Keratinocyte (primary cell): ENCODE measurements at places on chromosomes 11 and 22. TPM values are rescaled to one million over a fixed set of nuclear protein-coding genes. Genes with fewer than 3 reads are reported as not detected.

DNA sequence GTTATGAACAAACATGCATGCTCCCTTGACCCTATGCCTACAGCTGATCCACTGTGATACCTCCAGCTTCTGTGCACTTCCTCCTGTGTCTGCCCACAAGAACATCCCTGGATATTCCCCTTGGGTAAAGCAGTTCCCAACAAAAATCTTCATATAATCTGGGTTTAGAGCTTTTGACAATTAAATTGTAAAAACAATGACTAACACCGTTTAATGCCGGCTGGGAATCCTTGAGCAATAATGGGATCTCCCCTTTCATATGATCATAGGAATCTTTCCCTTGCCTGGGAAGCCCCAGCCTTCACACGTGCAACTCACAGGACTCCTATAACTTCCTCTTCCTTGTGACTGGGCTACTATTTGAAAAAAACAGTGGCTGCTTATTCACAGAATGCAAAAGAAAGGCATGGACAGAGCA is 6.3 kb upstream of the ZC3H12C start:
- no peak for DNase-seq

BBOX1 gene
- 0.58 to 3.6 TPM (median 2.4 TPM) in 3 replicates for polyA plus RNA-seq

GRCh38 chr11:69377029-69377952 is 83.3 kb downstream of the MYEOV start:
- peak; percentile 32 for DNase-seq

GRCh38 chr11:65778431-65778900 is 2.3 kb downstream of the AP5B1 start:
- DNase-seq: no peak

DNA sequence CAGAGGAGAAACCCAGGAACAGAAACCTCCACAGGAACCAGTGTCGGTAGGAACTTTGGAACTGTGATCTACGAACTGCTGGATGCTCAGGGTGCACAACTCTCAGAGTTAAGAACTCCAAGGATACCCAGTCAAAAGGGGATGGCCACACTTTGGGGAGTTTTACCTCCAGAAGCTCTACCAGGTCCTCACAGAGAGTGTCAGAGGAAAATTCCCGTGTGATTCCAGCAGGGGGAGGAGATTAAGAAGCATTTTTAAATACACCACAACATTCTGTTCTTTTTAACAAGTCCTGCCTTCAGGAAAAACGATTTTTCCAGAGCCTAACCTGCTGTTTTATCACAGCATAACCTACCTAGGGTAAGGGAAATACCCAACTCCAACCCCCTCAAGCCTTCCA is 104.0 kb downstream of the SOX6 start:
- no peak for DNase-seq

APOL3 gene
- 0.46 to 1.1 TPM (median 0.92 TPM) in 3 replicates for polyA plus RNA-seq

DNA sequence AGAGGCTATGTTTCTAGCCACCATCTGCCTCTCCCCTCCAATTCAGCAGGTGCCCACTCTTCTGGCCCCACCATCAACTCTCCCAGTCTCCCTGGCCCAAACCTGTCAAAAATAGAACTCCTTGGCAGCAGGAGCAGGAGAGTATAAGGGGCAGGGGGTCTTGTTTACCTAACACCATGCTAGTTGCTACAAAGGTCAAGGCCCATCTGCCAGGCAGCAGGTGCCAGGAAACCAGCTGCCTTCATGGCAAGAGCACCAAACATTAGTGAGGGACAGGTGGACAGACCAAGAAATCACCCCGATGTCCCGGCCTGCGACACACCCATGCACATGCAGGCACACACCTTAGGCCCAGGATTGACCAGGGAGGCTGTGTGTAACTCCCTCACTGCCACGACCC is 387.9 kb downstream of the BUD13 start:
- no peak for DNase-seq

- no peak for DNase-seq
These were observed 125.9 kb upstream of the B3GAT1 start for GRCh38 chr11:134537941-134538340.

- no peak for DNase-seq
These were observed 3.4 kb downstream of the OR10V1 start for GRCh38 chr11:59710136-59710847.

CNGA4 gene
- polyA plus RNA-seq: 0.09 to 0.18 TPM in 2 of 3 replicates, not detected in the other

DNA sequence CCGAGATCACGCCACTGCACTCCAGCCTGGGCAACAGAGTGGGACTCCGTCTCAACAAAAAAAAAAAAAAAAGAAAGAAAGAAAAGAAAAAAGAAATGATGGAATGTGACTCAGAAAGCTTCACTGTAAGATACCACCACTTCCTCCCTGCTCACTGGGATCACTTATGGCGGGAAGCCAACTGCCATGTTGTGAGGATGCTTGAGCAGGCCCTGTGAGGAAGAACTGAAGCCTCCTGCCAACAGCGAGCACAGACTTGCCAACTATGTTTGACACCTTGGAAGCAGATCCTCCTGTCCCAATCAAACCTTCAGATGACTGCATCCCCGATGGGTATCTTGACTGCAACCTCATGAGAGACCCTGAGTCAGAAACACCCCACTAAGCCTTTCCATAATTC is 8.3 kb downstream of the SEC14L6 start:
- peak; percentile 21 for DNase-seq

TRIM51 gene
- polyA plus RNA-seq: not detected in 3 replicates

DNA sequence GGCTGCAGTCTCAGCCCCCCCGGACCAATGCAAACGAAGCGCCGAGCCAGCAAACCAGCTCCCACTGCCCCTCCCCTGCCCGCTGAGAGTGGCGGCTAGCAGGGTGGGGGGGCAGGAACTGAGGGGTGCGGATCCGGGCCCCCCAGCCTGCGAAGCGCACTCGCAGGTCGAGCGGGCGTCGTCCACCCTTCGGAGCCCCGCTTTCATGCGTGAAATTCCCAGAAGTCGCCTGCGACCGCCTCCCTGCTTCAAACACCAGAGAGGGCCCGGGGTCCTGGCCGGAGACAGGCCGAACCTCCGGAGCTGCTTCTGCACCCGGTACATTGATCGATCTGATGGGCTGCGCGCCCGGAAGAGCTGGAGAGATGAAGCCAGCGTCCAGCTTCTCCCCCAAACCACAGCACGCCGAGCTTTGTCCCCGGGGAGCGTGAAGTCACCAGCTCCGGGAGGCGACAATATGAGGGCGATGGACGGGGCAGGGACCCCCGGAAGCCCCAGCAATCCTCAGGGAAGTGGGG is 646 bp upstream of the PATZ1 start:
- no peak for DNase-seq

DNA sequence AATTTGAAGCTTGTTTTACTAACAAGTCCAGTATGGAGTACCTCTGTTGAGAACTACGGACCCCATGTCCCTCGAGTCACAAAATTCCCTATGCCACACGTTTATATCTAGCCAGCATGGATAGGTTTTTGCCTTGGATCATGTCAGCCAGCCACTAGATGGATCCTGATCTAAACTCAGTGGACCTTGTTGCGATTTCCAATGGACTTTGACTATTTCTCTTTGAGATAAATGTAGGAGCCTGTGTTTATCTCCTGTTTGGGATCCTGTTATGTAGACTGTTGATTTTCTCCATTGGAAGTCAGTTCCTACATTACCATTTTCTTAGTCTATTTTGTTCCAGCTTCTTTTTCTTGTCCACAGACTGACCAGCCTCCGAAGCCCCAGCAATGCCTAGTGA is 127.1 kb upstream of the BMAL1 start:
- DNase-seq: no peak

TEX54 gene
- polyA plus RNA-seq: not detected in 3 replicates

MRGPRF gene
- 0.02 to 0.04 TPM in 2 of 3 replicates, not detected in the other for polyA plus RNA-seq

DNA sequence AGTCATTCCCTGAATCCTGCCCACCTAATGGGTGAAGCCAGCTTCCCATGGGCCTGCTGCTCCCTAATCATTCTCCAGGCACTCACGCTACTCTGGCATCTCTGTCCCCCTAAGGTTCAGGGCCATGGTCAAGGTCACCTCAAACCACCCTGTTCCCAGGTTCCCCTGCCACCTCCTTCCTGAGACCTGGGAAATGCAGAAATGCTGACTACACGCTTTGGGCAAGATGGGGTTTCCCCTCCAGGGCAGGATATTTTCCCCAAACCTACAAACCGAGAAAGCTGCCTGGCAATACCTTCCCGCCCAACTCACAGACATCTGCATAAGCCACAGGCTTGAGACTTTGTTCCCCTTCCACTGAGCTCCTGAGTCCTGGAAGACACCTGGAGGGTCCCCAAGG is 97.6 kb downstream of the FEZ1 start:
- no peak for DNase-seq

- no peak for DNase-seq
These were observed 61.8 kb downstream of the CD82 start for GRCh38 chr11:44627165-44627789.

EHBP1L1 gene
- 8.5 to 14.0 TPM (median 10.4 TPM) in 3 replicates for polyA plus RNA-seq

OR8D1 gene
- polyA plus RNA-seq: not detected in 3 replicates

- DNase-seq: peak; percentile 62
These were observed 52.6 kb upstream of the NAV2 start for GRCh38 chr11:19660076-19660475.

DNA sequence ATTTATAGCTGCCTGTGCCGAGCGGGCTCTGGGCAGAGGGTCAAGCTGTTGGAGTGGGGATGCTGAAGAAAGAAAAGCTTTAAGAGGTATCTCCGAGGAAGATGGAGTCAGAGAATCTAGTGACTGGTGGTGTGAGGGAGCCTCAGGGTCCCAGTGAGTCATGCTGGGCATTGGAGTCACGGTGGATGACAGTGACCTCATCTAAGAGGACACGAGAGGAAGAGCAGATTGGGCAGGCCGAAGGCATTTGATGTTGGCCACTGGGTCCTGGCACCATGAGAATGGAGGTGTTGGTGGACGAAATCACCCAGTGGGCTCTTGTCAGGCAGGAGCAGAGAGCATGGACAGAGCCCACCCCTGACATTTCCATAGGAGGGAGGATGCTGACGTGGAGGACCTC is 68.4 kb downstream of the TBC1D22A start:
- no peak for DNase-seq

GRCh38 chr11:110968348-110969062 is 256.3 kb upstream of the ARHGAP20 start:
- no peak for DNase-seq

DNA sequence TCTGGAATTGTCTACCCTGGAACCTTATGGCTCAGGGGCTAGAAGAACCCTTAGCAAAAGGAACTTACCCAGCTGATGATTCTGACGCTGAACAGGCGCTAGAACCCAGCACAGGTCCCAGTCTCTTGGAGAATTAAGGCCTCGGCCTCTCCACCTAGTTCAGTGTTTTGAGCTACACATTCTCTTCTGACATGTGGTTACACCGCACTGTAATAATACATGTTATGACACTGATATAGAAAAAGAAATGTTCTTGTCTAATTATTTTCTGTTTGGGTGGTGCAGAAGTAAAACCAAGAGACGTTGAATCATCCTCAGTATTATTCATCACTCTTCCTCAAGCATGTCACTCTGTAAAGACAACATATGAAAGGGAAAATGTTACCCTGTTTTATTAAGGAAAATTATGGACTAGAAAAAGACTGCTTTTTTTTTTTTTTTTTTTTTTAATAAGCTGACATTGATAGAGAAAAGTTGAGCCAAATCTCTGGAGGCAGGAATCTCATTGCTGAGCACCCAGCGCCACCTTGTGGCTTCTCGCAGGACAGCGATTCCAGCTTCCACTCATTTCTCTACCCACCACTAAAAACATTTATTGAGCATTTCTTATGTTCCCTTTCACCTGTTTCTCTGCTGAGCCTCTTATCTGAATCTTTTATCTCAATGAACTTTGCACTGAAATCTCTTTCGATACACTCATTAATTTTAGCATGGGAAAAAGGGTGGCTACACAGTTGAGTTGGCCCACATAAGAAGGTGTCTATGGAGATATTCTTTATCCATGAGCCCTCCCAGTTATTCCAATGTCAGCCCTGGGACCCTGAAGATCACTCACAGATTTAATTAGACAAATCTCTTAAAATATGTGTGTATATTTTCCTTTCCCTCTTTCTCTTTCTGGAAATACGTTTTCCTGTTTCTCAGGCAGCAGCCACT is 12.6 kb upstream of the APLNR start:
- peak; percentile 9 for DNase-seq

DNA sequence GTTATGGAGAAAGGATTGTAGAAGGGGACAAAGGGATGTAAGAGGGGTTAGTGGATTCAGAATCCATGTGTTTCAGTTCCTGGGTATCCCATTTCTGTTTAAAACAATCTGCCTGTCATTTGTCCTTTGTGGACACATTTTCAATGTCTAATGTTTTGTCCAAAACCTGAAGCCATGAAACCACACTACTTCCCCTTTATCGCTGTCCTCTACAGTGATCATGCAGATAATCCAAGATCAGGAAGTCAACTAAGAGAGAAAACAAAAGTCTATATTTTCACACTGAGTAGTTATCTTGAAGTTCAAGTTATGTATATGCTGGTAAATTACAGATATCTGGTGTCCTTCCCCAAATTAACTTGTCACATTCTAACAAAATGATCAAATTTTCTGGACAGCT is 457.0 kb downstream of the NTM start:
- DNase-seq: no peak

DNA sequence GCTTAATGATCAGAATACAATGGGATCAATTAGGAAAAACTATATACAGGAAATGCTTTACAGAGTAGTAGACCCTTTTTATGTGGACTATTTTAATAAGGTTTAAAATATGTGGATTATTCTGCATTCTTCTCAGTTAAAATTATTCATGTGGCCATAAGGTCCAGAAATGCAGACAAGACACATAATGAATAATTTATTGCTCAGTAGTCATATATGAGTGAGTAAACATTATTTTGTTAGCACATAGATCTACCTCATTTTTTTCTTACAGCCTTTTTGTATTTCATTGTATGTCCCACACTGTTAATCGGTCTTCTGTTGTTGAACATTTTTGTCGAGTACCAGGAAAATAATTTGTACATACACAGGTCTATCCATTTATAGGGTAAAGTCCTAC is 20.8 kb downstream of the MED17 start:
- no peak for DNase-seq

DNA sequence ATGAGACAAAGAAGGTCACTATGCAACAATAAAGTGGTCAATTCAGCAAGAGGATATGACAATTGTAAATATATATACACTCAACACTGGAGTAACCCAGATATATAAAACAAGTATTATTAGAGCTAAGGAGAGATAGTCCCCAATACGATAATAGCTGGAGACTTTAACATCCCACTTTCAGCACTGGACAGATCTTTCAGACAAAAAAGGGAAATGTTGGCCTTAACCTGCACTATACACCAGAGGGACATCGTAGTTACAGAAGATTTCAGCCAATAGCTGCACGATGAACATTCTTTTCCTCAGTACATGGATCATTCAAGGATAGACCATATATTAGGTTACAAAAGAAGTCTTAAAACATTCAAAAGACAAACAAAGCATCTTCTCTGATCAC is 29.9 kb downstream of the PIWIL3 start:
- DNase-seq: no peak

DNA sequence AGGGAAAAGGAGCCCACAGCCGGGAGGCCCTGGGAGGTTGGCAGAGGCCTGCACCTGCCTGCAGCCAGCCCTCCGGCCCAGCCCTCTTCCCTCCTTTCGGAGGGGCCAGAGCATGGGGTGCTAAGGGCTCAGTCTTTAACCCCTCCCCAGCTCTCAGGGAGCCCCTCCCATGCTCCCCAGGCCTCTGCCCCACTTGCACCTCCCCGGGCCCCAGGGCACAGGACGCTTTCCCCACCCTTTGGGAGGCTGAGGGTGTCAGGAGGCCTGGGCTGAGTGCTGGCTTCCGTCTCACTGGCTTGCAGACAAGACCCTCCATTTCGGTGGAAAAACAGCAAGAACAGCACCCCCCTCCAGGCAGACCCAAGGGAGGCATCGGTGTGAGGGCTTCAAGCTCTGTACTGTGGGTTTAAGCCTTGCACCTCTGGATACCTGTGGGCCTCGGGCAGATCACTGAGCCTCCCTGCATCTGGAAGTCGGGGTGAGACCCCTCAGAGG is 7.3 kb downstream of the ASCL2 start:
- no peak for DNase-seq
